ENCODE measurements at places on chromosomes 12 and 14. TPM values are rescaled to one million over a fixed set of nuclear protein-coding genes. Genes with fewer than 3 reads are reported as not detected.

GYS2 gene
- not detected for total RNA-seq

KRT80 gene
- total RNA-seq: not detected

KCNK13 gene
- total RNA-seq: 2.0 TPM

WNT5B gene
- total RNA-seq: 12.2 TPM

CD63 gene
- total RNA-seq: 943 TPM

RFLNA gene
- 12.7 TPM for total RNA-seq

ASCL1 gene
- 7.6 TPM for total RNA-seq

DPPA3 gene
- total RNA-seq: not detected

OVCH1 gene
- 1.6 TPM for total RNA-seq

RNASE13 gene
- not detected for total RNA-seq

PTGES3 gene
- total RNA-seq: 147 TPM

CLEC2A gene
- total RNA-seq: 0.17 TPM

ZFYVE21 gene
- 52.2 TPM for total RNA-seq

CELA1 gene
- total RNA-seq: not detected

PPM1H gene
- total RNA-seq: 29.8 TPM

CCDC175 gene
- 1.5 TPM for total RNA-seq

REM2 gene
- 2.1 TPM for total RNA-seq

DEPDC4 gene
- total RNA-seq: 2.0 TPM

EXOC3L4 gene
- total RNA-seq: not detected

SOX5 gene
- total RNA-seq: 47.9 TPM

KRT72 gene
- 0.10 TPM for total RNA-seq

SLC25A47 gene
- total RNA-seq: not detected

AACS gene
- 22.0 TPM for total RNA-seq

MED13L gene
- 196 TPM for total RNA-seq

PLA2G1B gene
- 0.72 TPM for total RNA-seq

CFAP54 gene
- total RNA-seq: 16.2 TPM

ADIPOR2 gene
- 49.3 TPM for total RNA-seq

RNASE9 gene
- not detected for total RNA-seq

RTN1 gene
- 114 TPM for total RNA-seq

UNC79 gene
- total RNA-seq: 7.9 TPM

OTUB2 gene
- total RNA-seq: 3.6 TPM

NGB gene
- 2.6 TPM for total RNA-seq

MAP3K9 gene
- 19.1 TPM for total RNA-seq

SLC25A21 gene
- total RNA-seq: 0.99 TPM

PRIMA1 gene
- total RNA-seq: 5.7 TPM

GPRC5D gene
- not detected for total RNA-seq

NELL2 gene
- 105 TPM for total RNA-seq

PDE3A gene
- 29.9 TPM for total RNA-seq

CINP gene
- 36.0 TPM for total RNA-seq

SLC4A8 gene
- total RNA-seq: 30.0 TPM

PDZRN4 gene
- 10.9 TPM for total RNA-seq

MMP14 gene
- total RNA-seq: 67.0 TPM

WNT1 gene
- total RNA-seq: not detected

RBM23 gene
- total RNA-seq: 127 TPM

RHOF gene
- total RNA-seq: 10.7 TPM

MYRFL gene
- 0.50 TPM for total RNA-seq

ANO2 gene
- total RNA-seq: 11.7 TPM

KSR2 gene
- total RNA-seq: 2.5 TPM

AKAP6 gene
- 126 TPM for total RNA-seq

GALNT6 gene
- total RNA-seq: 5.0 TPM

RD3L gene
- total RNA-seq: not detected

TDG gene
- 29.5 TPM for total RNA-seq

DPF3 gene
- 9.6 TPM for total RNA-seq

TAS2R8 gene
- total RNA-seq: 0.11 TPM

MRPS35 gene
- 64.8 TPM for total RNA-seq
